ENCODE measurements at places on chromosomes 12 and 14.

- DNase-seq = no peak
Observed at GRCh38 chr14:89407856-89408255, 9.2 kb downstream of the FOXN3 start.

- DNase-seq = no peak
Observed at GRCh38 chr14:68032154-68032553, 212.6 kb downstream of the RAD51B start.

DNA sequence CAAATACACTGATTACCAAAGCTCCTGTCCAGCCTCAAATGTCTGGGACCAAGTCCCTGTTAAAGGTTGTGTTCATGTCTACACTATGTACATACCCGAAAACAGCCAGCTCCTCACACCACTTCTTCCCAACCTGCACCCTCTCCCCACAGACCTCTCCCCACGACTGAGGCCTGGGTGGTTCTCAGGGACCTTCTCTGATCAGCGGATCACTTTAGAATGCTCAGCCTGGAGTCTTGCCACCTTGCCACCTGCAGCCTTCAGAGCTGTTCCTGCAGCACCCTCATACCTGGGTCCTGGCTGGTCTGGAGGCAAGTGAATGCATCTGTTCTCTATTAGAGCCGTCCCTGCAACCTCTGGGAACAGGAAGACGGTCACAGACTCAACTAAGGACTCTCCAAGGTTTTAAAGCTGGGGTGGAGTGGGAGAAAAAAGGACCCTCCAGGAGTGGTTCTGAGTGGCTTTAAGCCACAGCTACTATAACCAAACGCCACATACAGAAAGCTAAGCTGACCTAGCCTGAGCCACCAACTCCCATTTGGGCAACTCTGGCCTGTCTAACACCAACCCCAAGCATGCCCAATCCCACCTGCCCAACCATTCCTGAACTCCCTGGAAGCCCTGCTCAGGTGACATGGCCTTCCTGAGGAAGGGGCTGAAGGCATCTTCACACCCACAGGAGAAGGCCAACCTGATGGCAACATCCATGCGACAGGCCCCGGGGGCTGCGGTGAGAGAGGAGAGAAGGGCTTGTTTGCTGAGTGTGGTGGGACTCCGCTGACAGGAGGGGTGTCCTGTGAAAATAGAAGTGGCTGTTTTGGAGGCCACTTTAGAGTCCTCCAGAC lies 8.6 kb downstream of the KRT2 start:
- no peak for DNase-seq

DNA sequence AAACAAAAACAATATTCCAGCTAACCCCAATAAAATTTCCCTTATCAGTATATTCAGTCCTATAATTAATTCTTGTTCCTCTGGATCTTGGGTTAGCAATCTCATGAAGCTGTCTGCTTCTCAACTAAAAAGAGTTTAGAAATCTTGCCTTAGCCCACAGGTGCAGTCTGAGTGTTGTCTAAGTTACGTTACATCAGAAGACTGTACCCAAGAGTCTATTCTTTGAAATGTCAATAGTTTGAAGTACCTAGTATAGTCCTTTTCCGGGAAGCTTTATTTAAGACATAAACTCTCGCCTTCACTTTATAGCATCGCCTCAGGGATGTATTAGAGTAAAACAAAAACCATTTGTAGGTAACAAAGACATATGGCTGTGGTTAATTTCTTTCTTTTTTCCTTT lies 465.1 kb downstream of the FUT8 start:
- no peak for DNase-seq

- DNase-seq = peak; percentile 93
Observed at GRCh38 chr14:36661506-36662257, at the start of gene PAX9. Gene PAX9, plus strand, starts transcription at chr14:36661860. Its CDS starts 230 bp downstream, at chr14:36662090.

GRCh38 chr14:105333613-105334364 lies 19.2 kb downstream of the PACS2 start:
- no peak for DNase-seq

DNA sequence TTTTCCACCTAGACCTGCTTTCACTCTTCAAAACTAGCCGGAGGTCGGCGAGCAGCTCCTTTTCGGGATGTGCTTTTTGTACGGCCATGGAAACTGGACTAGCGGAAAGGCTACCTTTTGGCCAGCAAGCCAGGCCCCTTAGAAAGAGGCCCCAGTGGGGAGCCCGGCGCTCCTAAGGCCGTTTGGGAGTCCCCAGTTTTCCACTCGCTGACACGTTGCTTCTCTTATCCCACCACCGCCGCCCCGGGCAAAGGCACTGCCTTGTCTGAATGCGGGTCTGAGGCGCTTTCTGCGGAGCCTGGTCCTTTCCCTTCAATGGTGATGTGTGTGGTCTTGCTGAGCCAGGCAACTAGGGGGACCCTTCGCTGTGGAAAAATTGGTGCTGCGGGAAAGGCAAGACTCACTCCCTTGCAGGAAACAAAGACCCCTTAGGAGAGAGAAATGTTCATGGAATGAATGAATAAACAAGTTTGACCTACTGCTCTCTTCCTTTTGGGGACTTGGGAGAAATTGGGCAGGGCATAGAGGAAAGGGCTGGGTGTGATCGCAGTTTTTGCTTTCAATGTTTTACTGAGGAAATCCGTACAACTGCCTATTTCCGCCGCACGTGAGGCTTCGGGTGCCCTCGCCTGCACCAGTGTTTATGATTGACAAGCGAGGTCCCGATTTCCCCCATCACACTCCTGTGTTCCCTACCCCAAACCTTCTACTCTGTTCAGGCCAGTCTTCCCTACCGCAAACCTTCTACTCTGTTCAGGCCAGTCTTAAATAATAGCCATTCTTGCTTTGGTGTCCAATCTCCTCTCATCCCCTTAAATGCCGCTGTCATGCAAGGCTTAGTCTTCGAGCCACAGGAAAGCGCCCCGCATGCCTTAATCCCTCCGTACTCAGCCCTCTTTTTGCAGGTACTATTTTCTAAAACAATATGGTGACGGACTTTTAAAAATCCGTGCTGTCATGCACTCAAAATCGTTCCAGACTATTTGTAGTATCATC lies 1.0 kb upstream of the SLC38A2 start:
- peak; percentile 19 for DNase-seq

GRCh38 chr14:22865424-22866405 lies 5.8 kb upstream of the LRP10 start:
- no peak for DNase-seq

DNA sequence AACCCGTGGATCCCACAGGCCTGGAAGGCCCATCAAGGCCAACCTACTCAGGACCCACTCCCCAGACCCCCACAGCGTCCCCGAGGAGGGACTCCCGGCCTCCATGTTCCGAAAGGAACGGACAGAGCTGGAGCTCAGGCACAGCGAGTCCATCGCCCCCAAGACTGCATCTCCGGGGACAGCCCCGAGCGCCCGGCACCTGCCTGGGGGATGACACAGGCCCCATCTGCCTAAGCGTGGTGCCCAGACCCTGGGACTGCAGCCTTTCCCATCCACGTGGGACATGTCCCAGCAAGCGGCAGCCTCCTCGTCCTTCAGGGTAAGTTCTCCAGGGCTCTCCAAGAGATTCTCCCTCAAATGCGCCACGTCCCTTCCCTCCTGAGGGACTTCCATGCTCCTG lies 12.1 kb upstream of the DIO3 start:
- no peak for DNase-seq

DNA sequence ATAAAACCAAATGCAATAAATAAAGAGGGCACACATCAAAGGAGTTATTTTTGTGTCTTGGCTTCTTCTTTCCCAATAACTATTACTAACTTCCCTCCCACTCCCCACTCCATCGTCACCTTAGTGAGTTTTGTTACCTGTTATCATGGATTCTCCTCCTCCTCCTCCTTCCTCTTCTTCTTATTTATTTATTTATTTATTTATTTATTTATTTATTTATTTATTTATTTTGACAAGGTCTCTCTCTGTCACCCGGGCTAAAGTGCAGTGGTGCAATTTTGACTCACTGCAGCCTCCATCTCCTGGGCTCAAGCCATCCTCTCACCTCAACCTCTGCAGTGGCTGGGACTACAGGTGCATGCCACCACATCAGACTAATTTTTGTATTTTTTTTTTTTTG lies 26.4 kb downstream of the WIF1 start:
- no peak for DNase-seq

- no peak for DNase-seq
Observed at GRCh38 chr12:125645724-125646123, 580.5 kb downstream of the AACS start.

- DNase-seq = no peak
Observed at GRCh38 chr12:104725610-104726009, 232.5 kb downstream of the SLC41A2 start.
